ENCODE measurements at places on chromosomes 12 and 14. TPM values are rescaled to one million over a fixed set of nuclear protein-coding genes. Genes with fewer than 3 reads are reported as not detected.

GRCh38 chr14:89207925-89208328 lies 209.1 kb downstream of the FOXN3 start:
- DNase-seq = no peak

DNA sequence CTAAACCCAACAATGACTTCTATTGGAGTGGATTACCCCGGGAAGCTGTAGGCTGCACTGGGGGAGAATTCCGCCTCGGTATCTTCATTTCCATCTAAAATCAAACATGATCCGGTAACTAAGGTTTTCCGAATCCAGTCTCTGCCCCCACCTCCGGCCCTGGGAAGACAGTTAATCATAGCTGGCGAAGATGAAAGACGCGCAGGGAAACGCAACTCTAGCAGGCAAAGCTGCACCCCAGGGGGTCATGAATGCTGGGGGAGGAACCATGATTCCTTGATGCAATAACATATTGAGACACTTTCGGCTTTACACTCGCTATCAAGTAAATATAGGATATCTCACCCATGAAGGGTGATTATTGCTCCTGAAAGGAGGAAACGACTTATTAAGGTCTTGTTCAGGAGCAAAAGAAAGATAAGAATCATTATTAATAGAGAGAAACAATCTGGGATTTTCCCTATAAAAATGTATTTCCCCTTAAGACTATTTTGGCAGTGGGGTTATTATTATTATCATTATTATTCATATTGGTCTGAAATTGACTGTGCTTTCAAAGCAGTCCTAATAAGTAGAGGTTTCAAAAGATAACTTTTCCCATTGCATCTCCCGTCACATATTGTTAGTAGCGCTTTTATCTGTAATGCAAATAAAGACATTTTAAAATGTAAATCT lies 614.9 kb downstream of the VRK1 start:
- no peak for DNase-seq

The SMIM41 gene
- total RNA-seq = under 0.01 TPM

The CCND2 gene
- total RNA-seq = 160 TPM
